ENCODE measurements at places on chromosomes 1 and 21.
A peak's percentile ranks its signal among the peaks of the same experiment; 100 is the strongest.

- DNase-seq = no peak
Measured at GRCh38 chr1:181484821-181485220, 1.5 kb downstream of the CACNA1E start.

- no peak for DNase-seq
Measured at GRCh38 chr1:154765970-154766369, 104.1 kb downstream of the KCNN3 start.

DNA sequence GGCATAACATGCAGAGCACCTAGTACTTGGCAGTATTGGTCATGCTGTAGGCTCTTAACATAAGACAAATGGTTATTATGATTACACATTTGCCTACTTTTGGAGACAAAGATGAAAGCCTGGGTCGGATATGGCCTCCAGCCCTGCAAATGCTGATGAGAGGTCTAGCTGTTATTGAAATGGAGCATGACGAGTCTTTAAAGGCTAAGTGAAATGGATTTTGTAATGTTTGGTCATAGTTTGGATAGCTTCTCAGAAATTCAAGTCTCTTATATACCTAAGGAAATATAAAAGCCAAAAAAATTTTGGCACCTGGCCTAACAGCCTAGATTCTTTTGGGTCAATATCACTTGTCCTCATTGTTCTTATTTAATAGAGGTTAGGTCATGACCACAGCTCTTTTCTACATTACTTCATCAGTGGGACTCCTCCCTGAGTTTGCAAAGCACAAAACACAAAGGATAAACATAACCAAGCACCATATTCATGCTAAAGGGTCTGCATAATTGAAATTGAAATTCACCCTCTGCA lies 69.2 kb upstream of the WLS start:
- no peak for DNase-seq

DNA sequence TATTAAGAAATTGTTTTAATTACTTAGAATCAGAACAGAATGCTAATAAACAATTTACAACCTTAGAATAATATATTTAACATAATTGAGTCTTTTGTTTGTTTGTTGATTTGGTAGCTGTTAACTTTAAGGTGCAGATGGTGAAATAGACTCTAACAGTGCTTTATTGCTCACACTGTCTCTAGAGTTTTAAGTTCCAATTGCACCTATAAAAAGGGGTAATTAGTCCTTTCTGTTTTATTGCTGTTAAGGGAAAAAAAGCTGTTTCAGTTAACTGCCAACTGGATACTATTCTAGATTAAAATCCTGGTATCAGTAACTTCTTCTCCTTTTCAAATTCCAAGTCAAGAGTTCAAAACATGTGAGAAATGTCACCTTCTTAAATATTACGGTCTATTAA lies 197.6 kb upstream of the TMPRSS15 start:
- DNase-seq = no peak

DNA sequence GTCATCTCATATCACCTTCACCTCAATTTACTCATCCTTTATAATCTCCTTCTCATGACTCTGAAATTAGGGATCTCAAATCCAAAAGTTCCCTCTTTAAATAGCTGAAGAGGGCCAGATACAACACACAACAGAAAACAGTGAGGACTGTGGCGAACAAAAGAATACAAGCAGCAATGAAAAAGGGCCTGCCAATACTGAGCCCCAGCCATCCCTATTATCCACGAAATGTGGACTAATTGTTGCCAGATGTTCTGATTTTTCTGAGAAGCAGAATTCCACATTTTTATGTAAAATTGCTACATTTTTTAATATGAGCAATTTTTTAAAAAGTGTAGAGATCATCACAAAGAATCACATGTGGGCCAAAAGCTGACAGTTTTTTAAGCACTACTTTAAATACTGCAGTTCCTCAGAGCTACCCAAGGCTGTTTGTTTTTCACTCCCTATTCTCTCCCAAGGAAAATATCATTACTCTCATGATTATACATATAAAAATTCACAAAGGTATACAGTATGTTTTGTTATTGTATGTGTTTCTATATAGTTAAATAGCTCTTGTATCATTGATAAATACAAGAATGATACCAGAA lies 90.0 kb downstream of the ASH1L start:
- no peak for DNase-seq

GRCh38 chr1:222229672-222230312 lies 318.1 kb downstream of the HHIPL2 start:
- no peak for DNase-seq

- DNase-seq = no peak
Measured at GRCh38 chr1:27563341-27563590, 40.7 kb downstream of the AHDC1 start.

GRCh38 chr1:173869021-173869359 lies 810 bp downstream of the ZBTB37 start:
- DNase-seq = no peak

DNA sequence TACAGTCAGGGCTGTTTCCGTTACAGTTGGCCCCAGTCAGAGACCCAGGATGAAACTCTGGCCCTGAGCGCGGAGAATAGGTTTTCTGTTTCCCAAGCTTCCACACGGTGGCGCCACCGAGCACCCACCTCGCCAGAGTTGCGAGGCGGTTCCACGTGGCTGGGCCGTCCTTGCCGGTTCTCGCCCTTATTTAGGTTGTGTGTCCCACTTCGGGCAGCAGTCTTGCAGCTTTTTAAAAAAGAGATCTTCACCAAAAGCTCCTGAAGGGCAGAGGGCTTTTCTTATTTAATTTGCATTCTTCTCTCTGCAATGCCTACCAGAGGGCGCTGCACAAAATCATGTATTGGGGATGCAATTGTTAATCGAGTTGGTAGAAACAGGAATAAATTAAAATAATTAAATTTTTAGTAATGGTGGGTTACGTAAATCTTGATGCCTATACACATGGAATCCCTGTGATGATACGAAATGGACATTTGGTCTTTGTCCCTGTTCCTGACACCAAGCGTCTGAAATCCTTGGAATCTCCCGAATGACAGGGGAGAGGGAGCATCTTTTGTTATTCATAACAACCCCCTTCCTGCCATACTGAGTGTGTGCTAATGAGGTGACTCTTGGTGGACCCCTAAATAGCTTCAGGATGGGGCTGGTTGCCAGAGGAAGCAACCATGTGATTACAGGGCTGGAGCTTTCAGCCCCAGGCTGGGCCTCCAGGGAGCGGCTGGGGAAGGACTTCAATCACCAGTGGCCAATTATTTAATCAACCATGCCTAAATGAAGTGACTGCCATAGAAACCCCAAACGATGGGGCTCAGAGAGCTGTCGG lies 5.6 kb upstream of the S100A7 start:
- no peak for DNase-seq

DNA sequence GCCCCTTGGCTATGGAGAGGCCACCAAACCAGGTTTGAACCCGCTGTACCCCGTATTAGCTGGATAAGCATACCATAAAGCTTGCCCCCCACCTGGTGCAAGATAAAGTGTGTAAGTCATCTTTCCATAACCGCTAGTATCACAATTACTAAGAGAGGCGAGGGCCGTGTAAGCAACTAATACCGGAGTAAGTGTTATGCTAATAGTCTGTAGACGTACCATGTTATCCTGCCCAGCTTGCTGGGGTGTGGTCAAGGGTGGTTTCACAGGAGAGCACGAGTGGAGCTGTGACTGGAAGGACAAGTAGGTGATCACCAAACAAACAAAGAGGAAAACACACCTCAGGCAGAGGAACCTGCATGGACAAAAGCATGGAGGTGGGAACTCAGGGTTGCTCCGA lies 3.6 kb upstream of the TNFRSF1B start:
- no peak for DNase-seq

DNA sequence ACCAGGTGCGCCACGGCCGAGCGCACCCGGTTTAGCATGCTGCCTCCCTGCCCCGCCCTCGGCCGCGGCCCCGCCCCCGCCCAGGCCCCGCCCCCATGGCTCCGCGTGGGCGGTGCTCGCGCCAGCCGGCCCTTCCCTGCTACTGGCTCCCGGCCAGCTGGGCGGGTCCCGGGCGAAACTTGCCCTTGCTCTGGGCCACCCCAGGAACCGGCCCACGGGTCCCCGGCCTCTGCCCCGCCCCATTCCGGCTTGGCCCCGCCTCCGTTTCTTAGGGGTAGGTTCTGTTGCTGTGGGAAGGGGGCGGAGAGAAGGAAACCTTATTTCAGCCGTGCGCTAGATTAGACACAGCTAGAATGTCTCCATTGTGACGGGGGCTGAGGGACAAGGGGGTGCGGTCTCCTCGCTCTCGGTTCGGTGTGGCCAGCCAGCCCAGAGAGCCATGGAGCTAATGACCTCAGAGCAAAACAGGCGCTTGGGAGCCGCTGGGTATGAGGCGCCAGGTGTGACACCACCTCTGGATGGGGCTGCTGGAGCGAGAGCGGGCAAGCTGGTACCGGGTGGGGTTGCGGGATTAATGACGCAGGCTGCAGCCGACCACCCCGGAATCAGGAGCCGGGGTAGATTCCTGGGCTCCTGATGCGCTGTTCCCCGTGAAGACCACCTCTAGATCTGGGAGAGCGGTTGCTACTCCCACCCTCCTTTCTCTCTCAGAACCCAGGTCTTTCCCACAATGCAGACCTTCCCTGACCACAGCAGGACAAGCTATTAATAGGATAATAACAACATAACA lies at the start of gene PPM1J:
Gene PPM1J, minus strand, starts transcription at position 69 of the 790 bp plus-strand sequence. Its CDS starts 31 bp downstream, at position 38.
- DNase-seq = peak; percentile 69

DNA sequence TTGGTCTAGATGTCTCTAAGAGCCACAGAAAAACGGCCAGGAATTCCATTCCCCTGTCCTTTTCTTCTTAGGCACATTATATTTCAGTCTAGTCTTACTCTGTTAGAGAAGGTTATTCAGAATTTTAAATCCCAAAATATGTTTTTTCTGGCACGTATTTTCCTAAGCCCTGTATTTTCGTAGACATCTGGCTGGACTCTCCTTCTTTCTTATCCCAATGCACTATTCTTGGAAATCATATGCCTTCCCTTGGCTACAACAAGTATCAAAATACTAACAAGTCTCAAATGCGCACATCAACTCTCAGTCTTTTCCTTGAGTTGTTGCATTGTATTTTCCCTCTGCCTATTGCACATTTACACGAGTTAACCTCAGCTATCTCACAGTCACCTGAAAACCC lies 96.2 kb downstream of the DPYD start:
- no peak for DNase-seq

DNA sequence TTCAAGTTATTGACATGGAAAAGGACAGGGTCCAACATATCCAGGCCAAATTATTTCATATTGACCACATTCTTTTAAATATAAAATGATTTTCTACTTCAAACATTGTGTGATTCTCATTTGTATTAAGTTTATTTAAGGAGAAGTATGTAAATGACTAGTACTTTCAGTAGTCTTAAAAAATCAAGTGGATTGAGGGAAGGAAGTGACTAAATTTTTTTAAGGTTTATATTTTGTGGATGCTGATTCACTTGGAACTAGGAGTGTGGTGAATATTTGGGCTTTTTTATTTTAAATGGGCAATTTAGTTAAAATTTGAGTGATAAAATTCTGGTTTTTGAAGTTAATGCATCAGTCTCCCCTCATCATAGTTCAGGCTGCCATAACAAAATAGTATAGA lies 10.1 kb downstream of the PRRC2C start:
- no peak for DNase-seq

GRCh38 chr1:197391303-197392226 lies 123.5 kb downstream of the CRB1 start:
- DNase-seq = no peak

DNA sequence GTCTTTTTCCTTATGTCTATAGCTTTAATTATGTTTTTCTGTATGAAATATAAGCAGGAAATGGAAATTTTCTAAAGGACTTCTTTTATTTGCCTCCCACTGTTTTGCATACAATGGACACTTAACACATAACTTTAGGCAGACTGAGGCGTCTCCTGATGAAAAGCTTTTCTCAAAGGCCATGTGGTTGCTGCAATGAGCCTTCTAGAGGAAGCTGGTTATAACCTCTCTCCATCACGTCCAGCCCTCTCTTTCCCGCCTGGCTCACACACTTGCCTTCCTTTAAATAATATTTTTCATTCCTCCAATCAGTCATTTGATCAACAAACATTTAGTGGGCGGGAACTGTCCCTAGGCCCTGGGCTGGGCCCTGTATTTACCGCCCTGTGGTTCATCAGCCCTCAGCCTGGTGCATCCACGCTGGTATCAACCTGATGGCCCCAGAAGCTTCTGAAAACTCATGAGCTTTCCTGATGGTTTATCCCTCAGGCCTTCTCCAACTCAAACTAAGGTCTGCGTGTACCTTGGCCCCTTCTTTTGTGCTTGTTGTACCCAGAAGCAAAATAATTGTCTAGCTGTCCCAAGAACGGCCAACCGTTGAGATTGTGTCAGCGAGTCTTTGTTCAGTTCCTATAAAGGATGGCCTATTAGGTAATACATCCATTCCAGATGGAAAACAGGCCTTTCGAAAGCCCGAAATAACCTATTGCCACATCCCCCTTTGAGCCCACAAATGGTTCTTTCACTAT lies 75.3 kb upstream of the LYST start:
- no peak for DNase-seq

DNA sequence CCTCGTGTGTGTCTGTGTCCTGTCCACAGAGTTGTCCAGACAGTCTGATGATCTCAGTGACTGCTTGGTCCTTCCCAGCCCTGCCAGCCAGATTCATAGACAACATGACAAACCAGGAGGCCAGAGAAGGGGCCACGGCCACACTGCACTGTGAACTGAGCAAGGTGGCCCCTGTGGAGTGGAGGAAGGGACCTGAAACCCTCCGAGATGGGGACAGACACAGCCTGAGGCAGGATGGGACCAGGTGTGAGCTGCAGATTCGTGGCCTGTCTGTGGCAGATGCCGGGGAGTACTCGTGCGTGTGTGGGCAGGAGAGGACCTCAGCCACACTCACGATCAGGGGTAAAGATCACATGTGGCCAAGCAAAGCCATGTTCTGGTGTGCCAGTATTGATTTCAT lies 96.4 kb downstream of the OBSCN start:
- DNase-seq = no peak

GRCh38 chr1:4010814-4011605 lies 110.9 kb upstream of the C1orf174 start:
- no peak for DNase-seq

GRCh38 chr1:186442651-186443375 lies 18.1 kb downstream of the PDC start:
- no peak for DNase-seq

GRCh38 chr21:46080171-46081021 lies 17.5 kb upstream of the COL6A2 start:
- DNase-seq = no peak

DNA sequence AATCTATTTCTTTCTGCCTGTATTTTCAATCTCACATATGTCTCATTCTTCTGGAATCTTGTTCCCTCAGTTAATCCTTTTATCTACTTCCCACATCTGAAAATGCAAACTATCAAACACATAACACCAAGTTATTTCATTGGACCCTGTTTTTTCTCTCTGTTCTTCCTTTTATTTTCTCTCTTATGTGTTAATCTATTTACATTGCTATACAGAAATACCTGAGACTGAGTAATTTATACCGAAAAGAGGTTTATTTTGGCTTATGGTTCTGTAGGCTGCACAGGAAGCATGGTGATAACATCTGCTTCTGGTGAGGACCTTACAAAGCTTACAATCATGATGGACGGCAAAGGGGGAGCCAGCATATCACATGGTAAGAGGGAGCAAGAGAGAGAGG lies 247.6 kb downstream of the TGFB2 start:
- no peak for DNase-seq

GRCh38 chr1:10057343-10057742 lies 24.6 kb downstream of the UBE4B start:
- no peak for DNase-seq

All from amniotic stem cell (primary cell).